ENCODE measurements at places on chromosomes 11 and 22. TPM values are rescaled to one million over a fixed set of nuclear protein-coding genes. Genes with fewer than 3 reads are reported as not detected.

Gene CCDC81
- total RNA-seq = 1.1 TPM

Gene KCTD17
- total RNA-seq = 17.2 TPM

Gene MYRF
- total RNA-seq = 165 TPM

Gene ESAM
- total RNA-seq = 5.3 TPM

Gene DMC1
- total RNA-seq = 1.1 TPM

Gene OR4A16
- total RNA-seq = not detected

Gene OR5A1
- total RNA-seq = not detected

Gene APOL4
- not detected for total RNA-seq

Gene GAL3ST3
- total RNA-seq = not detected

Gene FAM83F
- 17.1 TPM for total RNA-seq

Gene CBY1
- 22.8 TPM for total RNA-seq

Gene GAL3ST1
- 8.9 TPM for total RNA-seq

GRCh38 chr22:49911881-49912625 lies 6.2 kb downstream of the ALG12 start:
- H3K27me3 ChIP-seq = no peaks in the 10 kb centered on the region
- peaks cover 2% of the 10 kb centered on the region for H3K4me1 ChIP-seq

DNA sequence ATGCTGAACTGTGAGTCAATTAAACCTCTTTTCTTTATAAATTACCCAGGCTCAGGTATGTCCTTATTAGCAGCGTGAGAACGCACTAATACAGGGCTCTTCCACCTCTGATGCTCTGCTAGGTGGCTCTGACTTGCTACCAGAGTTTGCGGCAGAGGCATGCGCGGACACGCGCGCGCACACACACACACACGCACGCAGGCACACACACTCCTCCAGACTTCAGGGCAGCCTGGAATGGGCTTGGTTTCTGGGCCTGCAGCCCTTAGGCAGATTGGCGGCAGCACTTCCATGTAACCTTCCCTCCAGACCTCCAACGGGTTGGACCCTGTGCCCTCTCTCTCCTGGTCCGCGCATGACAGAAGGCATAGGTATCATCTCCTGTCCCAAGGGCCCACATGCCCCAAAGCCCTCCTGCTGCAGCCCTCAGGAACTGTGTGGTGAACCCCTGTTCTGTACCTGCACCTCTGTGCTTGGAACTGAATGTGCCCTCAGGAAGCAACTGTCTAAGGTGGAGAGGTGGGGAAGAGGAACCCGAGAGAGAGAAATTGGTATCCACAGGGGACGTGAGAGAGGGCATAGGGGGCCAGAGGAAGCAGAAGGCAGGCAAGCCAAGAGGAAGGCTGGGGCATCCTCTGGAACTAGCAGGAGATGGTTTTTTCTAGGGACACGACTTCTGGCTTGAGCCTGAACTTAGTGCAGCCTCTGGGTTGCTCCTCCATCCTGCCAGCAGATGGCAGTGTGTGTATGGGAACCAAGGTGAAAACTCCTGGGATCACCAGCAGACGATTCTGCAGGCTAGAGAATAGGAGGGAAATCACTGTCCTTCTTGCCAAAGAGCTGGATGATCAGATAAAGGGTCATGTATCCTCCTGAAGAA lies 23.4 kb upstream of the RIC3 start:
- no peaks in the 10 kb centered on the region for H3K4me1 ChIP-seq
- peak; percentile 71 for DNase-seq
- no peak overlapping the region for H3K27ac ChIP-seq

GRCh38 chr22:27557286-27558008 lies 244.1 kb downstream of the MN1 start:
- no peak overlapping the region for H3K4me3 ChIP-seq
- DNase-seq = no peak
- no peaks in the 10 kb centered on the region for H3K27me3 ChIP-seq

GRCh38 chr11:33128739-33129138 lies 32.5 kb downstream of the CSTF3 start:
- no peak for DNase-seq
- no peaks in the 10 kb centered on the region for H3K27me3 ChIP-seq
- H3K4me1 ChIP-seq = peaks cover 31% of the 10 kb centered on the region
- no peak overlapping the region for H3K4me3 ChIP-seq

GRCh38 chr22:23684026-23684425 lies 6.8 kb upstream of the RGL4 start:
- H3K27ac ChIP-seq = no peak overlapping the region
- DNase-seq = no peak
- H3K27me3 ChIP-seq = no peaks in the 10 kb centered on the region
- H3K4me3 ChIP-seq = no peak overlapping the region
- H3K36me3 ChIP-seq = no peaks in the 10 kb centered on the region
- no peaks in the 10 kb centered on the region for H3K4me1 ChIP-seq

GRCh38 chr11:31957674-31958073 lies 133.2 kb upstream of the RCN1 start:
- H3K4me3 ChIP-seq = no peak overlapping the region
- H3K27me3 ChIP-seq = no peaks in the 10 kb centered on the region
- H3K4me1 ChIP-seq = no peaks in the 10 kb centered on the region

- H3K27me3 ChIP-seq = no peaks in the 10 kb centered on the region
- H3K27ac ChIP-seq = no peak overlapping the region
- no peak for DNase-seq
- no peaks in the 10 kb centered on the region for H3K4me1 ChIP-seq
- H3K36me3 ChIP-seq = no peaks in the 10 kb centered on the region
- H3K4me3 ChIP-seq = no peak overlapping the region
These were observed 1449.0 kb downstream of the BRD1 start for GRCh38 chr22:48378673-48379072.

DNA sequence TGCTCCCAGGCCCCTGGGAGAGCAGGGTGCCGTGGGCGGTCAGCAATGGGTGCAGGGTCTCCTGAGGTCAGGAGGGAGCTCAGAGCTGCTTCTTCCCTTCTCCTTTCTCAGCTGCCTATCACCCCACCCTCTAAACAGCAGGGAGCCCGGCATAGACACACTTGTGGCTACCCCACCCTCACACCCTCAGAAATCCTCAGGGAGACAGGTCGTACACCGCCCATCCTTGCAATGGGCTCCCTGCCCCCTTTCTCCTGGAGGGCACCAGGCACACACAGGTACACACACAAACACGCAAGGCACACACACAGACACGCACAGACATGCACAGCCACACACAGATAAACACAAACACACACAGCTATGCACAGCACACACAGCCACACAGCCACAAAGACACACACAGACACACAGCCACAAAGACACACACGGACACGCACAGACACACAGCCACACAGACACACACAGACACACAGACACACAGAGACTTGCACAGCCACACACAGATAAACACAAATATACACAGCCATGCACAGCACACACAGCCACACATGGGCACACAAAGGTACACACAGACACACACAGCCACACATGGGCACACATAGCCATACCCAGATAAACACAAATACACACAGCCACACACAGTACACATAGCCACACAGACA lies 44.9 kb upstream of the TH start:
- no peak overlapping the region for H3K4me3 ChIP-seq
- DNase-seq = no peak

GRCh38 chr22:38870312-38870741 lies 1.7 kb downstream of the CBX6 start:
- peak; percentile 87 for DNase-seq
- H3K4me1 ChIP-seq = peaks cover 15% of the 10 kb centered on the region
- H3K27ac ChIP-seq = no peak overlapping the region
- H3K36me3 ChIP-seq = peaks cover 4% of the 10 kb centered on the region
- no peaks in the 10 kb centered on the region for H3K27me3 ChIP-seq

GRCh38 chr11:86116386-86116726 lies 47.5 kb upstream of the PICALM start:
- H3K36me3 ChIP-seq = no peaks in the 10 kb centered on the region
- no peak for DNase-seq
- no peak overlapping the region for H3K4me3 ChIP-seq
- peaks cover 62% of the 10 kb centered on the region for H3K4me1 ChIP-seq
- no peaks in the 10 kb centered on the region for H3K27me3 ChIP-seq
- no peak overlapping the region for H3K27ac ChIP-seq

GRCh38 chr11:73956876-73957653 lies 6.2 kb downstream of the DNAJB13 start:
- H3K4me3 ChIP-seq = no peak overlapping the region
- DNase-seq = no peak
- H3K27ac ChIP-seq = no peak overlapping the region
- H3K4me1 ChIP-seq = no peaks in the 10 kb centered on the region
- no peaks in the 10 kb centered on the region for H3K27me3 ChIP-seq
- no peaks in the 10 kb centered on the region for H3K36me3 ChIP-seq

DNA sequence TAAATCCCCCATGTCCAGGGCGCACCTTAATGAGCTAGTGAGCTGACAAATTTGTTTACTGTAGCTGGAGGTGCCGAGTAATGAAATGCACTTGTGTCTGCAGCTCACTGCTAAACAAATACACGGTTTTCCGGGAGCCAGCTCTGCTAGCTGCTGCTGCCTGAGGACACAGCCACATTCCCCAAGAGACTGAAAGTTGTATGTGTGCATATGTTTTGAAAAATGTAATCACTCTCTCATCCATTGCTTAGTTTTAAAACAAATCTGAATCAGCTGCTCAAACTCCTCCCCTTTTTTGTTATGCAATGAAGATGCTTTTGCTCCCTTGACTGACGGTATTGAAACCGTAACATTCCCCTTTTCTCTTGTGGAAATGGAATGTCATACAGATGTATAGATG lies 62.4 kb upstream of the NNMT start:
- H3K27ac ChIP-seq = no peak overlapping the region
- H3K4me1 ChIP-seq = no peaks in the 10 kb centered on the region
- no peaks in the 10 kb centered on the region for H3K36me3 ChIP-seq
- DNase-seq = no peak

- H3K27ac ChIP-seq = peak overlapping the region; percentile 88
- peaks cover 2% of the 10 kb centered on the region for H3K36me3 ChIP-seq
- H3K27me3 ChIP-seq = no peaks in the 10 kb centered on the region
- H3K4me1 ChIP-seq = peaks cover 11% of the 10 kb centered on the region
These were observed 9.7 kb downstream of the KDELR3 start for GRCh38 chr22:38477585-38477984.
